AG10803 (cell line): ENCODE measurements at places on chromosomes 3 and 15.

DNA sequence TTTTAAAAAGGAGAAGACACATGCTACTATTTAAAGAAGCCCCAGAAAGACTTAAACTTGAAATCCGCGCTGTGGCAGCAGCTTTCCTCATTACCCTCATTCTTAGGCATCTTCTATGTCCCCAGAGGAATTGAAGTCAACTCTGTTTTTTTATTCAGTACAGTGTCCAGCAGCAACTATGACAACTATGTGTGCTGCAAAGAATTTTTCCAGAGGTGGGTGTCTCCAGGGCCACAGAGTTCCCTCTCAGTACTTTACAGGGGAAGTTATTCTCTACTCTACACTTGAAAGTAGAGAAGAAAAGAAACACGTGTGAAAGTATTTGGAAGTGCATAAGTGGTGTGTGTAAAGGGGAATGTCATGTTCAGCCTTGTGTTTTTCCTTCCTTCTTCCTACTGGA is 32.0 kb downstream of the GATM start:
- DNase-seq = no peak

DNA sequence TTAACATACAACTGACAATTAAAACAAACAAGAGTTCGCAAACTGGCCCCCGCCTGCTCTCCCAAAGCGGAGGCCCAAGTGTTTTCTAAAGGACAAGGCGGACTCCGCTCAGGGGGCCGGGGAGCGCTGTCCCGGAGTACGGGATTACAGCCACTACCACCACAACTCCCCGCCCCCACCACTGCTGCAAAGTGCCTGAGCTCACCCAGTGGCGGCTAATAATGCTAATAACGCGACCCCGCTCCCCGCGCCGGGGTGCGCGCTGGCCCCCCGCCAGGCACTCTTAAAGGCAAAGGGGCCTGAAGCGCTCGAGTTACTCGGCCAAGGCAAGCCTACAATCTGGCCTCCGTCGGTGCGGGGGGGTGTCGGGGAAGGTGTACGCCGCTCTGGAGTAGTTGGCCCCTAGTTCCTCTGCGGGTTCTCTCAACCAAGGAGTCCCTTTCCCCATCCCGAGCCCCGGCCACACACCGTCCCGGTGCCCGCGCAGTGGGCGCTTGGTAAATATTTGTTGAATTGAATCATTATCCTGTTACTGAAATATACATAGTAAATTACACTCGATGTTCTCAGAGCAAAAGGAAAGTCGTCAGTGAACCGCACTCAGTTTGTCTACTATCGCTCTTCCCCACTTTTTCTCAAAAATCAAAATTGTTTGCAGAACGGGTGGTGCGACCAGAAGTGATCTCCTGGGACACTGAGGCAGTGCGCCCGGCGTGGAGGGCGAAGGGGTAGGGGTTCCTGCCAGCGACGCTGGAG is 827 bp downstream of the WNT5A start:
- peak; percentile 84 for DNase-seq

- no peak for DNase-seq
These were observed 8.5 kb upstream of the MUC4 start for GRCh38 chr3:195820186-195820585.

- DNase-seq = no peak
These were observed 224.7 kb downstream of the KLF13 start for GRCh38 chr15:31551323-31551722.

DNA sequence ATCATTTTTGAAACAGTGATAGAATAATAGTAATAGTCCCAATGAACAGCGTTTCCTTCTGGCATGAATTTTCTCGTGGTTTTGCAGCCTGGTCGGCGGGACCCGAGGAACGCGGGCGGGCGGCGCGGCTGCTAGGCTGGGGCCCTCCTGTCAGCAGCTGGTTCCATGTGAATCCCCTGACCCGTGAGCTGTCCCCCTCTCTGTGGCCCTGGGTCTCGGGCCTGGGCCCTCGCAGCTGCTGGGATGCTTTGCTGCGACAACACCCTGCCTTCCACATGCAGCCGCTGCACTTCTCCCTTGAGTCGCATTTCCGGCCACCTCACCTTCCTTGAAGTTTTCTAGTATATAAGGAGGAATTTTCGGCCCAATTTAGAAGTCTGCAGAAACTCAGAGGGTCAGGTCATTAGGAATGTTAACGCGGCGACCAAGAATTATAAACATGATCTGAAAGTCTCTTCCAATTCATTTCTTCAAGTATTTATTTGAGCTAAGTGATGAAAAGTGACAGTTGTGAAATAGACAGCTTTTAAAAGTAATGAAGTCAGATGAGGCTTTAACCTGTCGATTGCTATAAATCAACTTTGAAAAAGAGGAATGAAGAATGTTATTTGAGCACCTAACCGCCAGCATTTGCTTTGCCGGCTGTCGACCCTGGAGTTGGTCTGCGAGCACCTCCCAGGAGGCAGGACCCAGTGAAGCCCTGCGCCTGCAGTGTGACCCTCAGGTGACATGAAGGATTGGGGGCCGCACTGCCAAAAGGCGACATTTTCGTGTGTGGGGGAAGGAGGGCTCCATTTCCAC is 27.7 kb downstream of the NR2F2 start:
- no peak for DNase-seq
